CD4-positive, alpha-beta T cell (primary cell): ENCODE measurements at places on chromosomes 4 and X. TPM values are rescaled to one million over a fixed set of nuclear protein-coding genes. Genes with fewer than 3 reads are reported as not detected.

DNA sequence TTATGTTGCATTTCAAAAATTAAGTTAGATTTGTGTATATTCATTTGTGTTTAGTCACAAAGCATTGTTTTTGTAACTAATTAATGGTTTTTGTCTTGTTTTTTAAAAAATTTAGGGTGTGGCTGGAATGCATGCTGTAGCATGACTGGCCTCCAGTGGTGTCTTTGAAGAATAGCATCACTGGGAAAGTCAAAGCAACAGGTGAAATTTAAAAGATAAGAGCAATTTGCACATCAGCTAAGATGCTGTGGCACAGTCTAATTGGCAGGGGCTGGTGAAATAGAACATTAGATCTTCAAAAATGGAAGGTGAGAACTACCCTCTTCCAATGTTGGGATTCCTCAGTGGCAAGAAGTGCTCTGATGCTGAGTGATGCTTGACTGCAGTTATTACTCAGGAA, 45.3 kb downstream of the ANK2 start:
- DNase-seq, result no peak
- no peaks in the 10 kb centered on the region for H3K27me3 ChIP-seq
- no peaks in the 10 kb centered on the region for H3K4me1 ChIP-seq

The GLRA2 gene
- not detected for total RNA-seq

GRCh38 chr4:99803566-99804101, 13.0 kb upstream of the DAPP1 start:
- no peaks in the 10 kb centered on the region for H3K36me3 ChIP-seq
- peaks cover 3% of the 10 kb centered on the region for H3K4me1 ChIP-seq
- DNase-seq, result no peak
- peaks cover 12% of the 10 kb centered on the region for H3K27me3 ChIP-seq

DNA sequence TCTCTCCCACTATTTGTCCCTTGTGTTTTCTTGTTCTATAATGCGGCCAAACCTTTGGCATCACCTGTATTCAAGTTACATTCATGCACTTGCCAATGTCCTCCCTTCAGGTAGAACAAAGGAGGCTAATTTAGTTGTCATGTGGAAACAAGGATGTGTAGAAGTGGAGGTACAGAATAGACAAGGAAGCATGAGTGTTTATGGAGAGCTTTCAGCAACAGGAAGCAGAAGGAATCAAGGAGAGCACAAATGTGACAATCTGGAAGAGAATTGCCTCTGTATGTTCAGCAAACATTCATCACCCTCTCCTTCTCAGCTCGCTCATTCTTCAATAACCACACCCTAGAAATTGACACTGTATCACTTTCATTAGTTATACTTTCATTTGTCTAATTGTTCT, 103.4 kb downstream of the SLC7A11 start:
- DNase-seq, result no peak
- H3K27ac ChIP-seq, result no peak overlapping the region
- no peaks in the 10 kb centered on the region for H3K27me3 ChIP-seq
- no peak overlapping the region for H3K4me3 ChIP-seq
- H3K36me3 ChIP-seq, result no peaks in the 10 kb centered on the region

- DNase-seq, result no peak
- H3K27ac ChIP-seq, result no peak overlapping the region
- peaks cover 58% of the 10 kb centered on the region for H3K4me1 ChIP-seq
- H3K4me3 ChIP-seq, result peak overlapping the region; percentile 75
Measured at GRCh38 chrX:9466736-9467135, 1.9 kb downstream of the TBL1X start.

The REELD1 gene
- total RNA-seq, result 2.0 TPM

- no peak overlapping the region for H3K27ac ChIP-seq
- no peaks in the 10 kb centered on the region for H3K4me1 ChIP-seq
- DNase-seq, result no peak
- peaks cover 39% of the 10 kb centered on the region for H3K36me3 ChIP-seq
Measured at GRCh38 chr4:48594180-48594579, 104.1 kb downstream of the ZAR1 start.

DNA sequence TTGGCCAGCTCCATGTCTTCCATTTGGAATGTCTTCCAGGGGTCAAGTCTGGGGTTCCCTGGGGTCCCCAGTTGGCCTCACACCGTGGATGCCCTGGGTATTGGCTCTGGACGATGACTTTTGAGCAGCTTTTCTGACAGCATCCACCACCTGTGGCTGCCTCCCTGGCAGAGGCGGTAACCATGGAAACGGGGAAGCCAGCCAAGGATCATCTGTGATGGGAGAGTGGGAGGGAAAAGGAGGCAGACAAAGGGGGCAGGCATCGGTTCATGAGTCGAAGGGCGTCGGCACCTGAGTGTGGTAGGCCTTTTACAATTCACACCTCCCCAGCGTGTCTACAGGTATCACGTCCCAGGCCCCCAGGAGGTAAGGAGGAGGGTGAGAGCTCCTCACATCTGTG, 152.2 kb downstream of the ASMT start:
- H3K4me1 ChIP-seq, result no peaks in the 10 kb centered on the region
- no peak overlapping the region for H3K4me3 ChIP-seq
- DNase-seq, result no peak
- no peaks in the 10 kb centered on the region for H3K27me3 ChIP-seq
- H3K27ac ChIP-seq, result no peak overlapping the region
- H3K36me3 ChIP-seq, result no peaks in the 10 kb centered on the region

The GAGE1 gene
- not detected for total RNA-seq

DNA sequence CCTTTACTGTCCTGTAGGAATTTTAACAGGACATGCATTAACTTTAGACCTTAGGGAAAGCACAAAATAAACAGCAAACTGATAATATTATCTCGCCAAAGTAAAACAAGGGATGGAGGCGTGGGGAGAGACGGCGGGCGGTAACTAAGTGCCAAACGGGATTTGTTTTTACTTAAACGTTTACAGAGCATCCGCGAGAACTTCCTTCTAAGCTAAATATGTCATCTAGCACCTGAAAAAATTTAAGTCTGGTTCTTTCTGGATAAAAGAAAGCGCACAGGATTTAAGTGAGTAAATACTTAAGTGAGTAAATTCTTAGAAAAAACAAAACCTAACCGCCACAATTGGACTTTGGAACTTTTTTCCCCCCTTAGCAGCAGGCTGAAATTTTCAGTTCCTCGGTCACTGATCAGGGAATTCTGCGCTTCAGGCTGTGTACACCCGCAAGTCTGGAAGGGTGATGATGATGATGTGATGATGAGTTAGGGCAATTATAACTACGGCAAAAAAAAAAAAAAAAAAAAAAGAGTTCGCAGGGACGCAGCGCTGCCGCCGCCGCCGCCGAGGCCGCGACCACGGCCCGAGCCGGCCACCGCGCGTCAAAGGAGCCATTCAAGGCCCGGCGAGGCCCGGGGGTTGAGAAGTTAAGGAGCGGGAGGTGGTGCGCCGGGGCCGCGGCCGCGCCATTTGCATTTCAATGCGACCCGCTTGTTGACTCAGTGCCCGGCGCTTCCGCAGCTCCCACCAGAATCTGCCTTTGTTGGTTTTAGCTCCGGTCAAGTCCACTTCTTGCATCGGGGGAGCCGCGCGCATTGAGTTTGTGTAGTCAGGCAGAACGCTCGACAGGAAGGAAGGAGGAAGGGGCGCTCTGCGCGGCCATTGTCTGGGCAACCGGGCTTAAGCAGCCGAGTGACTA, 108.8 kb downstream of the SPRY1 start:
- peak overlapping the region; percentile 35 for H3K4me3 ChIP-seq
- no peaks in the 10 kb centered on the region for H3K4me1 ChIP-seq
- no peak overlapping the region for H3K27ac ChIP-seq
- no peak for DNase-seq
- H3K27me3 ChIP-seq, result peaks cover 2% of the 10 kb centered on the region

The ANXA3 gene
- total RNA-seq, result not detected

GRCh38 chrX:78140206-78140605, 756 bp upstream of the TAF9B start:
- DNase-seq, result no peak
- H3K4me3 ChIP-seq, result no peak overlapping the region
- H3K27me3 ChIP-seq, result no peaks in the 10 kb centered on the region
- no peak overlapping the region for H3K27ac ChIP-seq
- H3K4me1 ChIP-seq, result peaks cover 11% of the 10 kb centered on the region
- no peaks in the 10 kb centered on the region for H3K36me3 ChIP-seq

DNA sequence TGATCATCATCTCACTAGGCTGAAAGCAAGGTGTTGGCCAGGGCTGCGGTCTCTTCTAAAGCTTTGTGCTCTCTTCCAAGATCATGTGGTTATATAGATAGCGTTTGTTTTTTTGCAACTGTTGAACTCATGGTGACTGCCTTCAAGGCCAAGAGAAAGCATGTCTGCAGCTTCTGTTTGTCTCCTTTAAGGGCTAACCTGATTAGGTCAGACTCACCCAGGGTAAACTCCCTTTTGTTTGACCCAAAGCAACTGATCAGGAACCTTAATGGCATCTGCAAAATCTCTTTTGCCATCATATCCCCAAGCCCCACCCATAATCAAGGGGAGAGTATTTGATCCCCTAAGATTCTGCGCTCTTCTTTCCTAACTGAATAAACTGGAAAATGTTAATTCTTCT, 72.2 kb upstream of the ALG13 start:
- DNase-seq, result no peak
- H3K27me3 ChIP-seq, result no peaks in the 10 kb centered on the region
- H3K27ac ChIP-seq, result no peak overlapping the region
- no peaks in the 10 kb centered on the region for H3K36me3 ChIP-seq

The MAML3 gene
- total RNA-seq, result 2.5 TPM

GRCh38 chr4:92433272-92433758, 129.5 kb downstream of the GRID2 start:
- H3K4me1 ChIP-seq, result no peaks in the 10 kb centered on the region
- H3K36me3 ChIP-seq, result no peaks in the 10 kb centered on the region
- H3K27me3 ChIP-seq, result no peaks in the 10 kb centered on the region
- no peak overlapping the region for H3K27ac ChIP-seq
- no peak for DNase-seq
